ENCODE measurements at places on chromosomes 4 and X.

DNA sequence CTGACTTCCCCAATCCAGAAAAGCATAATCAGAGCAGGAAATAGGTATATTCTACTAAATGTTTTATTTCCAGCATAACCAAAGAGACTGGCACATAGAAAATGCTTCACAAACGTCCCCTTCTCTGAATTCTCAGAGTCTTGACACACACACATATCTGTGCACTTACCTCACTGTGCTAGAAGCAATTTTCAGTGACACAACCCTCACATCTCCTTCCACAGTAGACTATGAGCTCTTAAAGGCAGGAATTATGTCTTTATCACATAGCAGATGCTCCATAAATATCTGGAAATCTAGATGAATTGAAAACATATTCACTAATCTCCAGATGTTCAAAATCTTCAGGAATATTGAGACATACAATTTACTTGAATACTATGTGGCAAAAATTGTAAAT is 5.9 kb downstream of the SOWAHB start:
- DNase-seq: no peak

- DNase-seq: no peak
Measured at GRCh38 chrX:107505223-107505622, 55.8 kb downstream of the FRMPD3 start.

- peak; percentile 97 for DNase-seq
Measured at GRCh38 chr4:76194325-76194724, 19.3 kb downstream of the SCARB2 start.

DNA sequence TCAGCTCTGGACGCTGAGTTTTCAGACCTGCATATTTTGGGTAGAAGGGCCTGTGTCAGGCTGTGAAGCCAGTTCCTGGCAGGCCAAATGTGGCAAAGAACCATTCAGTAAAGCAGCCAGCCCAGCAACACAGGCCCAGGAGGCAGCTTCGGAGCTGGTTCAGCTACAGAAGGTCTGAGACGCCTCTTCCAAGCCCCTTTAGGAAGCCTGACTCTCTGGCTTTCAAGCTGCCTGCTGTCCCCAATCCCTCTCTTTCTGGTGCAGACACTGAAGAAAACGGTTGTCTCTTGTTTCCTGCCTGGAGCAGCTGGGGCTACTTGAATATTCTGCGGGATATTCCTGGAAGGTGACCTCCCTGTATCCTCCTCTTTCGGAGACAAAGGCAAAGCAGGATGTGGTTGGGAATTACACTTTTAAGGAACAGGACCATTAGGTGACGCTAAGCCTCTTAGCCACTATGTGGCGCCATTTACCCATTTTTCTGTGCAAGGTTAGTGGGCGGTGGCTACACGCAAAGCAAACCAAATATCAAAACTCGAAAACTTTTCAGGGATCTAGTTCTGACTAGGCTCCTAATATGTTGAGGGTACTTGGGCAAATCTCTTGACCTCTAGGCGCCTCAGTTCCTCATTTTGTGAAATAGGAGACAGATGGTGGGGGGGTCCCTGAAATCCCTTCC is 47.2 kb upstream of the LAS1L start:
- DNase-seq: peak; percentile 65

- DNase-seq: no peak
Measured at GRCh38 chr4:22003878-22004277, 55.3 kb upstream of the KCNIP4 start.

Data from suppressor macrophage treated with lipopolysaccharide for 1 hour (primary cell).